Activated naive CD8-positive, alpha-beta T cell treated with anti-CD3 and anti-CD28 coated beads for 36 hours (primary cell): ENCODE measurements at places on chromosomes 6 and 20. TPM values are rescaled to one million over a fixed set of nuclear protein-coding genes. Genes with fewer than 3 reads are reported as not detected.
A peak's percentile ranks its signal among the peaks of the same experiment; 100 is the strongest.

- peaks cover 47% of the 10 kb centered on the region for H3K36me3 ChIP-seq
- H3K4me3 ChIP-seq, result no peak overlapping the region
- DNase-seq, result no peak
- H3K4me1 ChIP-seq, result peaks cover 8% of the 10 kb centered on the region
- H3K27me3 ChIP-seq, result no peaks in the 10 kb centered on the region
- H3K27ac ChIP-seq, result no peak overlapping the region
Observed at GRCh38 chr6:28901831-28902230, 22.0 kb downstream of the TRIM27 start.

- H3K27ac ChIP-seq, result peak overlapping the region; percentile 74
- H3K27me3 ChIP-seq, result no peaks in the 10 kb centered on the region
- peaks cover 45% of the 10 kb centered on the region for H3K4me1 ChIP-seq
- H3K4me3 ChIP-seq, result no peak overlapping the region
Observed at GRCh38 chr6:106197441-106197840, 111.3 kb downstream of the PRDM1 start.

Gene TINAG
- not detected for total RNA-seq

Gene USP49
- total RNA-seq, result 4.5 TPM

GRCh38 chr6:41976794-41977484 lies 35.3 kb upstream of the CCND3 start:
- peaks cover 68% of the 10 kb centered on the region for H3K4me1 ChIP-seq
- H3K36me3 ChIP-seq, result peaks cover 17% of the 10 kb centered on the region
- H3K27me3 ChIP-seq, result no peaks in the 10 kb centered on the region
- peak; percentile 52 for DNase-seq
- H3K27ac ChIP-seq, result peak overlapping the region; percentile 87

- peaks cover 19% of the 10 kb centered on the region for H3K36me3 ChIP-seq
- no peak for DNase-seq
- H3K27ac ChIP-seq, result peak overlapping the region; percentile 83
Observed at GRCh38 chr6:15389084-15389764, 143.4 kb downstream of the JARID2 start.

DNA sequence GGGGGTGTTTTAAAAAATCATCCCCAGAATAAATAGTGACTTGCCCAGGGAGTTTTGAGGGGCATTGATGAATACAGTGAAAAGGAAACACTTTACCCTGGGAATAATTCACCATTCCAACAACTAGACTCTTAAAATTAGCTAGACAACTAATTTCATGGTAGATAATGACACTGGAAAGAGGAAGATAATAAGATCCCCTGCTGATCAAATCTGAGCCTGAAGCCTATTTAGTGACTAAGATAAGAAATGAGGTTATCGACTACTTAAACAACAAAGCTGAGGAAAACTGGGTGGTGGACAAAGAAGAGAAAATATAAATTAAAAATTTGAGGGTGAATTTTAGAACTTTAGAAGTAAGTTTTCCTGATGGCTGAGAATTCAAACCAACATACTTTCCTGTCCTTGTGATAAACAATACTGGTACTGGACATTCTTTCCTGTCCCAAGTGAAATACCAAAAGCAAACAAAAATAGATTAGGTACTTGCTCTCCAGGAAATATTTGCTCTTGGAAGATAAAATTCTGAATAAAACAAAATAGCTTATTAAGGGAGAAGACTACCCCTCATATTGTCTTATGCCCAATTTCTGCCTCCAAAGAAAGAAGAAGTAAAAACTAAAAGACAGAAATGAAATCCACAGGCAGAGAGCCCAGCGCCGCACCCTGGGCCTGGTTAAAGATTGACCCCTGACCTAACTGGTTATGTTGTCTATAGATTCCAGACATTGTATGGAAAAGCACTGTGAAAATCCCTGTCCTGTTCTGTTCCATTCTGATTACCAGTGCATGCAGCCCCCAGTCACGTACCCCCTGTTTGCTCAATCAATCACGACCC lies 64.0 kb upstream of the ADGRF4 start:
- peaks cover 11% of the 10 kb centered on the region for H3K27me3 ChIP-seq
- peaks cover 7% of the 10 kb centered on the region for H3K4me1 ChIP-seq
- no peak overlapping the region for H3K4me3 ChIP-seq
- no peaks in the 10 kb centered on the region for H3K36me3 ChIP-seq
- DNase-seq, result no peak
